ENCODE measurements at places on chromosomes 3 and 15. TPM values are rescaled to one million over a fixed set of nuclear protein-coding genes. Genes with fewer than 3 reads are reported as not detected.
A peak's percentile ranks its signal among the peaks of the same experiment; 100 is the strongest.

GRCh38 chr3:167892205-167892604 lies 156.7 kb downstream of the SERPINI1 start:
- DNase-seq: no peak

GRCh38 chr3:160140756-160141155 lies 84.5 kb upstream of the C3orf80 start:
- DNase-seq: no peak

DNA sequence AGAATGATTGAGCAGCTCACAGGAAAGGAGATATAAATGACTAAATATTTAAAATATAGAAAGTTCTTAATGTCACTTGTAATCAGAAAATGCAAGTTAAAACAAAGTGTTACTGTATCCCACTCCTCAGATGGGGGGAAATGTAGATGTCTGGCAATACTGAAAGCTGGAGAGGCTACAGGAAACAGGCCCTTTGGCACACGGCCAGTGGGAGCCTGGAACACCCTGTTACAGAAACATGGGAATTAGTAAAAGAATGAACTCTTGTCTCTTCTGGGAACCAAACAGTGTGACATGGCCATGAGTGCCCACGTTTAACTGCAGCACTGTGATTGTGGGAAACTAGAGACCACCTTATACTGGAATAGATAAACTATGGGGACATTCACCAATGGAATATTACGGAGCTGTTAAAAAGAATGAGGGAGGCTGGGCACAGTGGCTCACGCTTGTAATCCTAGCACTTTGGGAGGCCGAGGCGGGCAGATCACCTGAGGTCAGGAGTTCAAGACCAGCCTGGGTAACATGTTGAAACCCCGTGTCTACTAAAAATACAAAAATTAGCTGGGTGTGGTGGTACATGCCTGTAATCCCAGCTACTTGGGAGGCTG lies 50.2 kb downstream of the CDCP1 start:
- DNase-seq: no peak

DNA sequence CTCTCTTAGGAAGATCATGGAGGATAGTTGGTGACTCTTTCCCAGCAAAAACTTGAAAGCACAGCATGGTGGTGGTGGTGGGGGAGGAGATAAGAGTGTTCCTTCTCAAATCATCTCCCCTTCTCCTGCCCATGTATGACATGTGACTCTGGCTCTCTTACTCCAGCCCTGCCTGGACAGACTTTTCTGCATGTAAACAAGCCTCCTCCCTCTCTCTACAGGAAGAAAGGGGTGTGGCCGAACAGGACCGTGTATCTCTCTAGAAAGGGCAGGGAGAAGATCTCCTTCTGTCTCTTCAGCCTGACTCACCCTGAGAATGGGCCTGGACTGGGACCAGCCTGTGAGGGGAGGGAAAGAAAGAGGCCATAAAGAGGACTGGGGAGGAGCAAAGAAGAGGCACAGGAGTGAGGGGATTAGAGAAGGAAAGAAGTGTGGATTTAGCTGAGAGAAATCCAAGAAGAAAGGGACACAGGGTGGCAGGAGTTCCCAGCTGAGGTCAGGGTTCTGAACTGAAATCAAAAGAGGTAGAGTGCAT lies 1.5 kb downstream of the CELF6 start:
- DNase-seq: no peak

GRCh38 chr3:49781415-49782199 lies 4.7 kb downstream of the IP6K1 start:
- DNase-seq: no peak

GRCh38 chr3:138461246-138461645 lies 26.8 kb downstream of the ESYT3 start:
- DNase-seq: no peak

- DNase-seq: peak; percentile 29
Observed at GRCh38 chr3:12891985-12892839, 50.8 kb upstream of the RPL32 start.

DNA sequence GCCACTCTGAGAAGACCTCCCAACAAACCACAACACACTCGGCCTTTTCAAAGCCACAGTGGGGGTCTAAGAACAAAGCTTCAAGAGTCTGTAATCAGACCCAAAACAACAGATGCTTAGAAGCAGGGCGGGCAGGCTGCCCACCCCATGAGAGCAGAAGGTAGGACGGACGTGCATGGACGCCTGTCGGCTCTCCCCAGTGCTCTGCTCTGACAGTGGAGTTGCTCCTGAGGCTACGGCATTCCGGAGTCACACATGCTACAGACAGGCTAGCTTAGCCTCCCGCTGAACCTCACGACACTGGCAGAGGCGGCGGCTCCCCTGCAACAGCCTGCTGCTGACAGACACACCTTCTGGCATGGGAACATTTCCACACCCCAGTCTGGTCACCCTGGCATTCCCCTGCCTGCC lies 33.5 kb downstream of the SLCO2A1 start:
- DNase-seq: no peak

DNA sequence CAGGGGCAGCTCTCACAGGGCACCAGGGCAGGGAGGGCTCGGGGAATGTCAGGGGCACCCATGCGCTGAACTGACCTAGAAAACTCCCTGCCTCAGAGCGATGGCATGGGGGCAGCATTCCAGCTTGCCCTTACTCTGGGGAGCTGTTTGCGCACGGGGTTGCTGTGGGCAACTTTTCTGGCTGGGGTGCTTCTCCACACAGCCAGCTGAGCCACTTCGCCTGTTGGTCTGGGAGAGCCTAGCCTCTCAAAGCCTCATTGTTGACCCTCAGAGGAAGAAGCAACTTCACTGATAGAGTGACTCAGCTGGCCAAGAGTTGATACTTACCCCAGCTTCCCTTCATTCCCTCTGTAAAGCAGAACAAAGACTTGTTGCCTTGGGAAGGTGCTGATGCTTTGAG lies 42.6 kb upstream of the MRPS22 start:
- no peak for DNase-seq

DNA sequence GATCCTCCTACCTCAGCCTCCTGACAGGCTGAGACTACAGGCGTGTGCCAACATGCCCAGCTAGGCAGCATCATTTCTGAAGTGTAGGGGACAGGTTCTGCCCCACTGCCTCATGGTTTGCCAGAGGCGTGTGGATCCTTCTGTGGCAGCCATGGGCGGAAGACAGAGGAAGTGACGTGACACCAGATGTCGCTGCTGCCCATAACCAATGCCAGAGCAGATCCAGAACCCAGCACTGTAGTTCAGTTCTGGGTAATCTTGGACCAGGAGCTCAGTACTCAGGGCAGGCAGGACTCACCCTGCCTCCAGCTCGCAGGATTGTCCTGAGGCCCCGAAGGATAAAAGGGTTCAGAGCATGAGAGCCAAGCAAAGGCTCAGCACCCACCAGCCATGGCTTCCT lies 8.2 kb downstream of the RBPMS2 start:
- DNase-seq: no peak

DNA sequence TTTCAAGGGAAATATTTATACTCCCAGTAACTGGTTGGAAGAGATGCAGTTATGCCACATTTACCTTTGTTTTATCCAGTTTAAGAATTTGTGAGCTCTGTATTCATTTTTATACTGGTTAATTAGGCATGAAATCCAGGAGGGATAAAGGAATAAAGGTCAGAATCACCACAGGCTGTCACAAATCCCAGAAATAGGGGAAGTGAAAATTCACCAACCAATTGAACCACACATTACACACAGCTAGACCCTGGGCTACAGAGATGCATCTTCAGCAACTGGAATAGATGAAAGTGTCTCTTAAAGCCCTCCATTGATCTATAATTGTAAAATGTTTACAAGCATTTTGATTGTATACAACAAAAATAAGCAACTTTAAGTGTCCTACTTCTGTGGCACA lies 18.5 kb downstream of the SERPINI1 start:
- no peak for DNase-seq

DNA sequence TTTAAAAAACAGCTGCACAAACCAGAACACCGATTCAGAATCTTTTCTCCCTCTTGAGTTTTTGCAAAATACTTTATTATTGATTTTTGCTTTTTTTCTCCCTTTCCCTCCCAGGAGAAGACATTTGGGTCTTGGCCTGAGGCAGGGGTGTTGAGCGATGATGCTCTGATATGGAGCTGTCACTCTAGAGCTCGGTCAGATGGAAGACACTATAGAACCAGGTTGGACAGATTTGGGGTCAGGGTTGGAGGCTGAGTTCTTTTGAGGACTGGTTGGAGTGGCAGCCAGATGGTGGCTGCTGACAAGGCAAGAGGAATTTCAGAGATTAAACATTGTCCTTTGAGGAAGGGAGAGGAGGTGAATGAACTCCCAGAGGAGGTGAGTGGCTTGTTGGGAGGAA lies 16.9 kb downstream of the CDAN1 start:
- no peak for DNase-seq

DNA sequence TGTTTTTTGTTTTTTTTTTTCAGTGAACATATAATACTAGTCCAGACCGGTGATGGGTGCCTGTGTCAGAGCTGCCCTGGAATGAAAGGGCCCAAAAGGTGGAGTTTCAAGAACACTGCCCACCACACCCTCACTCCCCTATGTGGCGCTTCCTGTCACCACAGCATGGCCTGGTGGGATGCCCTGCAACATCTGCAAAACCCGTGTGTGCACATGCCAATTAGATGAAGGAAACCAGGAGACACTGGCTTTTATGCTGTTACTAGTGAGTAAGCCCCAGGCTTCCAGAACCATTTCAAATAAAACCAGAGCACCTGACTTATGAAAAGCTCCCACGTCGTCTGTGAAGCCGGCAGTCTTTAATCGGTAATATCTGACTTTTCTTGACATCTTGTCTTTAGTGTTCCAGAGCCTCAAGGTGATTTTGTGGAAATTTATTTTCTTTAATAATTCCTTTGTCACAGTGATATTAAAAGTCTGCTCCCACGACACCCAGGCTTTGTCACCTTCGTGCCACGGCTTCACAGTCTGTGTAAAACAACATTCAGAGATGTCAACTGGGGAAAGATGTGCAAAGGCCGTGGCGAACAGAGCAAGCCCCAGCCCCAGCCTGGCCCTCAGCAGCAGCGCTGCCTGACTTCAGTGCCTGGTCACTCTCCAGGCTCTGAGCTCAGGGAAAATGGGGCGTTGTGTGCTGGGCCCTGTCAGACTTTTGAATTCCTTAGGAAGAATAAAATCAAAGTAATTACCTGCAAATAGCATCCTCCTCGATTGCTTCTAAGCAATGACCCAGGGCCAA lies 6.4 kb downstream of the CFAP92 start:
- no peak for DNase-seq

- no peak for DNase-seq
Observed at GRCh38 chr3:67601919-67602608, 52.3 kb downstream of the SUCLG2 start.

GRCh38 chr3:160637086-160637485 lies 39.9 kb upstream of the ARL14 start:
- no peak for DNase-seq

GRCh38 chr3:159113221-159113875 lies 311.5 kb downstream of the MFSD1 start:
- no peak for DNase-seq

DNA sequence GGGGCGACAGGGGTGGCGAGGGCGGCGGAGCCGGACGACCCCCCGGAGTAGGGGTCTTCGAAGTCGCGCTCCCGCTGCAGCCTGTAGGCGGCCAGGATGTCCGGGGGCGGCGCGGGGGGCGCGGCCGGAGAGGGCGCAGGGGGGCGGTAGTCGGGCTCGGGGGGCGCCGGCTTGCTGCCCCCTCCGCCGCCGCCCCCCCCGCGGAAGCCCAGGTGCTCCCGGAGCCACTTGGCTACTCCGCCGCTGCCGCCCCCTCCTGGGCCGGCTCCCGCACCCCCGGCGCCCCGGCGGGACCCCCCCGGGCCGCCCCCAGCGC lies 230 bp downstream of the SHF start:
- no peak for DNase-seq

- no peak for DNase-seq
Observed at GRCh38 chr15:94335616-94336015, 104.3 kb downstream of the MCTP2 start.

DNA sequence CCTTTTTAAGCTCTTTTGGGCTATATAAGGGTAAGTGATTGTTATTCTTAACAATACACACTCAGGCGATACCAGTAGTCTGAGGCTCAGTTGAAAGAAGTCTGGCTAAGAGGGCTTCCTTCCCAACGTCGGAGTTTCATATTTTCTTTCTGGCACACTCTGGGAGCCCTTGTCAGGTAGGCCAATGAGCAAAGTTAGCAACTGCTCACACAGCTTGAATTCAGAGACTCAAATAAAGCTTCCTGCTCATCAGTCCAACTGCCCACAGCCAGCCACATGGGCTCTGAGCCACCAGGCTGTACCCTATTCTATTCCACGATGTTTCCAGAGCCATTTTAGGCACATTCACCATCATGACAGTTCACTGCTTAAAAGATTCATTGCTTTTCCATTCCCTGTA lies 155.1 kb upstream of the TBL1XR1 start:
- DNase-seq: no peak

- no peak for DNase-seq
Observed at GRCh38 chr3:108863799-108864135, 41.2 kb downstream of the TRAT1 start.

GRCh38 chr15:80182611-80183261 lies 29.9 kb downstream of the FAH start:
- DNase-seq: no peak

- no peak for DNase-seq
Observed at GRCh38 chr3:159001711-159002110, 199.9 kb downstream of the MFSD1 start.

- no peak for DNase-seq
Observed at GRCh38 chr3:50302095-50303012, 1.0 kb downstream of the HYAL1 start.

DNA sequence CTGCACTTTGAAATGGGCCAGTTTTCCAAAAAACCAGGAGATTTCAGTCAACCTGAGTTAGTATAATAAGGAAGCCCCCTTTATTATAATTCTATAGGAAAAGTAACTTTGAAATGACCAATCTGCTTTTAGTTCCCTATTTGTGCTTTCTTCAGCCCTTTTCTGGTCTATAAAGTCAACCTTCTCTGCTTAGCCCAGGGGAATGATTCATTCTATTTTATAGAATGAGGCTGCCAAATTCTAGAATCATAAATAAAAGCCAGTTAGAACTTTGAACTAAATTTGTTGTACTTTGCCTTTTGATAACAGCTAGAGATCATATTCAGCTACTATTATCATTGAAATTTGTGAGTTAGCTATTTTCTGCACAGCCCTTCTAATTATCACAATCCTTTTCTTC lies 24.7 kb downstream of the CIP2A start:
- no peak for DNase-seq

- no peak for DNase-seq
Observed at GRCh38 chr3:60660026-60660425, 591.2 kb downstream of the FHIT start.

- peak; percentile 62 for DNase-seq
Observed at GRCh38 chr15:67025719-67026609, 39.4 kb upstream of the SMAD3 start.

GRCh38 chr3:127035677-127036076 lies 52.8 kb downstream of the PLXNA1 start:
- DNase-seq: no peak

Gene SLC22A14
- total RNA-seq: under 0.01 TPM

Gene GOLGA8G
- total RNA-seq: not detected

Gene CFAP100
- total RNA-seq: not detected

Gene SH3GL3
- 0.27 TPM for total RNA-seq

Gene RLBP1
- not detected for total RNA-seq

Gene KBTBD13
- not detected for total RNA-seq

Gene MIX23
- 2.7 TPM for total RNA-seq
